ENCODE measurements at places on chromosomes 3 and 15. TPM values are rescaled to one million over a fixed set of nuclear protein-coding genes. Genes with fewer than 3 reads are reported as not detected.

GRCh38 chr3:67418426-67419217 lies 235.8 kb downstream of the SUCLG2 start:
- DNase-seq = no peak
- no peak overlapping the region for H3K27ac ChIP-seq
- H3K36me3 ChIP-seq = no peaks in the 10 kb centered on the region
- H3K4me3 ChIP-seq = no peak overlapping the region

DNA sequence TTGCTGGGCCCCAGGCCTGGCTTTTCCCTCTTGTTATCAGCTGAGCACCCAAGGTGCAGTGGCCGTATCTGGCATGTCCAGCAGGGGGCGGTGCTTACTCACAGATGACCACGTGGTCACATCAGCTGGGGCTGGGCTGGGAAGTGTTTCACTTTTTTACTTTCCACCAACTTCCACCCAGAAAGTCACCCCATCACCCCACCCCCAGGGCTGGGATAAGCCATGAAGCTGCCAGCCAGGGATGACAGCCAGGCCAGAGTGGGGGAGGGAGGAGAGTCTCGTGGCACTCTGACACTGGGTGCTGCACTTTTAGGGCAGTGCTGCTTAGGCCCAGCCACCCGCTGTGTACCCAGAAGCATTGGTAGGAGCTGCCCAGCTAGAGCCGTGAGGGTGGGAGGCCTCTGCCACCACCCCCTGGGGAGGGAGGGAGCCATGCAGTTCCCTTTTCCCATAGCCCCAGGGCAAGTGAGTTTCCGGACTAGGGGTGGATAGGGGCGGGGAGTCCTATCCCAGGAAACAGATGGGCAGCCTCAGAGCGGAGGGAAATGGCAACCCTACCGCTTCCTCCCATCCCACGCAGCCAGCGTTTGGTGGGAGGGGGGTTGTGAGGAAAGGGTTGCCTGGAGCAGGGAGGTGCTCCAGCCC lies 6.1 kb downstream of the PPCDC start:
- no peaks in the 10 kb centered on the region for H3K27me3 ChIP-seq
- peaks cover 54% of the 10 kb centered on the region for H3K4me1 ChIP-seq
- DNase-seq = peak; percentile 97

GRCh38 chr3:102360183-102360860 lies 74.5 kb upstream of the ZPLD1 start:
- H3K27ac ChIP-seq = no peak overlapping the region
- no peak overlapping the region for H3K4me3 ChIP-seq
- no peaks in the 10 kb centered on the region for H3K4me1 ChIP-seq
- DNase-seq = no peak
- no peaks in the 10 kb centered on the region for H3K27me3 ChIP-seq

GRCh38 chr15:58771621-58772250 lies 634 bp downstream of the MINDY2 start:
- H3K27me3 ChIP-seq = no peaks in the 10 kb centered on the region
- H3K27ac ChIP-seq = peak overlapping the region; percentile 83
- H3K4me1 ChIP-seq = peaks cover 10% of the 10 kb centered on the region
- H3K36me3 ChIP-seq = no peaks in the 10 kb centered on the region

LMAN1L gene
- 0.80 TPM for total RNA-seq

DNA sequence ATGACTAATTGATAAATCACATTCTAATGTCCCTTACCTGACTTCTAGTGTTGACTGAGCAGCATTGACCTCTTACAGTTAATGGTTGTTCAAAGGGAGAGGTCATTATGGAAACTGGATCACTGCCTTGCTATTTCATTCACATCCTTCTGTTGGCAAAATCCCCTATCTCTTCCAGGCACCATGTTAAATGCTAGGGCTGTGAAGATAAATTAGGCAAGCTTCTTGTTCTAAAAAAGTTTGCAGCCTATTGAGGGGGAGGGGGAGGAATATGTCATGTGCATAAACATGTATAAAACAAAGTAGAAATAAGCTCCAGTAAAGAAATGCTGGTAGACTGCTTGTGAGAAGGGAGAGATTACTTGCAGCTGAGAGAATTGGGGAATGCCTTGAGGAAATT lies 84.8 kb upstream of the MLF1 start:
- H3K4me1 ChIP-seq = peaks cover 21% of the 10 kb centered on the region
- H3K4me3 ChIP-seq = no peak overlapping the region
- no peaks in the 10 kb centered on the region for H3K27me3 ChIP-seq
- no peaks in the 10 kb centered on the region for H3K36me3 ChIP-seq

DNA sequence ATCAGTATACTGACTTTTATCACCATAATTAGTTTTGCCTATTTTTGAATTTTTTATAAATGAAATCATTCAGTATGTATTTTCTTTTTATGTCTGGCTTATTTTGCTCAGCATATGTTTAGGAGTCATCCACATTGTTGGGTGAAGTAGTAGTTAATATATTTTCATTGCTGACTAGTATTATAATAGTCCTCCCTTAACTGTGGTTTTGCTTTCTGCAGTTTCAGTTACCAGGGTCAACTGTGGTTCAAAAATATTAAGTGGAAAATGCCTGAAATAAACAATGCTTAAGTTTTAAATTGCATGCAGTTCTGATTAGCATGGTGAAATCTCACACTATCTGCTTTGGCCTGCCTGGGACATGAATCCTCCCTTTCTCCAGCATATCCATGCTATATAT lies 39.5 kb upstream of the PRR23C start:
- H3K36me3 ChIP-seq = no peaks in the 10 kb centered on the region
- H3K27ac ChIP-seq = no peak overlapping the region
- H3K4me3 ChIP-seq = no peak overlapping the region
- H3K27me3 ChIP-seq = peaks cover 39% of the 10 kb centered on the region
- no peak for DNase-seq
- H3K4me1 ChIP-seq = no peaks in the 10 kb centered on the region

DNA sequence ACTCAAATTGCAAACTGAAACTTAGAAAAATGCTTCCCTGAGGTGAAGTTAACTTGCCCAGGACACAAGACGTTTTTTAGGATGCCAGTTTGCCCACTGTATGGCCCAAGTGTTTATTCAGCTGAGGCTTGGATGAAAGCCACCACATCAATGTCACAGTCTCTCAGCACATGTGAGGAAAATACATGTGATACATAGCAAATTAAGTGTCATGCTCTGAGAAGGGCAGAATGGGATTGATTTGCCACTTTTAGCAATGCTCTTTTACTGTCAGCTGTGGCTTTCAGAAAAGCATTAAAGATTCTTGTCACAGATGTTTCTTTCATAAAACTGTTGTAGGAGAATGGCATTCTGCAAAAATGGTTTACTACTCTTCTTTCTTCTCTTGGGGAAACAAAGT lies 165.5 kb downstream of the ZIC1 start:
- H3K27me3 ChIP-seq = no peaks in the 10 kb centered on the region
- H3K36me3 ChIP-seq = no peaks in the 10 kb centered on the region
- no peaks in the 10 kb centered on the region for H3K4me1 ChIP-seq
- no peak overlapping the region for H3K4me3 ChIP-seq

All from A673 (cell line).